ENCODE measurements at places on chromosomes 4 and X.

GRCh38 chrX:10007621-10008020, 40.5 kb downstream of the CLDN34 start:
- DNase-seq = no peak

GRCh38 chr4:165810726-165811125, 62.3 kb upstream of the TLL1 start:
- no peak for DNase-seq

GRCh38 chr4:110904435-110905065, 281.7 kb upstream of the PITX2 start:
- no peak for DNase-seq

DNA sequence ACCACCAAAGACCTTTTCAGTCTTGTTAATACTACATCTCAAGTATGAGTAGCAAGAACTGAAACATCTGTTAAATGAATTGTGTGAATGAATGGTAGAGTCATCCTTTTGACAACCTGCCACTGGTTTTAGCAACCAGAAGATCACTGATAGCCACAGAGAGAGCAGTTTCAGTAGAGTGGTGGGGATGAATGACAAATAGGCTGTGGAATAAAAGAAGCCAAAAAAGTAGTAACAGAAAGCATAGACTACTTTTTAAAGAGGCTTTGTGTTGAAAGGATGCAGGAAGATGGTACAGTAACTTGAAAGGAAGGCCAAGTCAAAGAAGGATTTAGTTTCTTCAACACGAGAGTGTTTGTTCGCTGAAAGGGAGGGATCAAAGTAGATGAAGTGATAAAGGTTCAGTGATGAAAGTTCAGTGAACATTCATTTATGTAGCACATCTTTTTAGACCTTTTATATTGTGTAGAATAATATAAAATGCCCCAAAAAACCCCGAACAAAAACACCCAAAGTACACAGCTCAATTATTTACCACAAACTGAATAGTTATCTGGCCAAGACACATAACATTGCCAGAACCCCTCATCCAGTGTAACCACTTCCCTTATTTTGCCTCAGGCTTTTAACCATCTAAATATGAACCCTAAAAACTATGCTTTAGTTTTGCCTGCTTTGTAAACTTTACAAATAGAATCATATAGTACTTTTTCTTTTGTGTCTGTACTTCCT, 40.1 kb upstream of the EIF1AX start:
- DNase-seq = no peak

GRCh38 chrX:78513971-78514738, 145.0 kb downstream of the RTL3 start:
- no peak for DNase-seq
